Spinal cord (tissue), 10 donors: ENCODE measurements at places on chromosomes 11 and 22.

GRCh38 chr11:87575088-87575487, 537.4 kb downstream of the TMEM135 start:
- DNase-seq = no peak

GRCh38 chr22:38262051-38262795, 10.6 kb downstream of the TMEM184B start:
- no peak for DNase-seq

DNA sequence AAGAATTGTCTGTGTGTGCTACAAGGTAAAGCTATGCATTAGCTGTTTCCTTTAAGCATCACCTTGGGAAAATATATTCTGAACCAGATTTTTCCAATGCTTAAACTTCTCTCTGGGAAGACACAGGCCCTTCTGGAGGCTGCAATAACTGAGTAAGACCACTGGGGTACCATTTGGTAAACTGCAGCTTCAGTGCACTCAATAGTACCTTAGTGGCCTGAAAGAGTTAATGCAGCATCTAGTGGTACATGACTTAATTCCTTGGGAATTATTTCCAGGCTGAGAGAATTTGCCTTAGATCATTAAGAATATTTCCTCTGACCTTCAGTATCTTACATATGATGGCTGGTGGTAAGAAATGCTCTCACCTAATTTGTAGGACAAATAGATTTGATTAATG, 727.4 kb downstream of the DLG2 start:
- DNase-seq = no peak

- DNase-seq = no peak
These were observed 17.8 kb upstream of the CASTOR1 start for GRCh38 chr22:30307041-30307574.

- no peak for DNase-seq
These were observed 131.9 kb upstream of the MTMR2 start for GRCh38 chr11:96055706-96056387.
